Tibial nerve (tissue), 4 donors: ENCODE measurements at places on chromosomes 11 and 22.

GRCh38 chr22:27231266-27231665 lies 570.3 kb downstream of the MN1 start:
- H3K27ac ChIP-seq, result no peak overlapping the region
- no peak for DNase-seq
- H3K4me3 ChIP-seq, result no peak overlapping the region
- H3K4me1 ChIP-seq, result no peaks in the 10 kb centered on the region
- no peaks in the 10 kb centered on the region for H3K27me3 ChIP-seq

DNA sequence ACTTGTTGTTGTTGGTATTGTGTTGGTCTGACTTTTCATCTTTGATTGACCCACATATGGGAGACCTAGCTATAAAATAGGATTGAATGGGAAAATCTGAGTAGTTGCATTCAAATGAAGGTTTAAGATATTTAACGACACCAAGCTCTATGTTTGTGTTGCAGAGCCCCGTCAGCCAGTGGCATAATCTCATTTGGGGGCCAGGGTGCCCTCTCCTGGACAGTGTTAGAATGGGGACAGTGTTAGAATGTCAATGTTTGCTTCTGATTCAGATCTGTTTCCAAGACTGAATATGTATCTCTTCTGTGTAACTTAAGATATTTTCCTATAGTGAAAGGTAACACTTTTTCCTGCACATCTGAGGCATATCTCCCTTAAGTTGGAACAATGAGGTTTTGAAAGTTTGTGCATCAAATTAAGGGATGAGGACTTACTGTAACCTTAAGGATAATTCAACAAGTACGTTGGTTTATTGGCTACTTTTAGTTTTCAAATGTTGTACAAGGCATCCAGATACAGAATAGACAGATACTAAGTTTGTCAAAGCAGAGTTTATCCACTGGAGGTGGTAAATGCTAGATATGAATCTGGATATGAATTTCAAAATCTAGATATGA lies 5.3 kb upstream of the OR52M1 start:
- no peaks in the 10 kb centered on the region for H3K36me3 ChIP-seq
- H3K4me1 ChIP-seq, result no peaks in the 10 kb centered on the region
- DNase-seq, result peak; percentile 26
- no peak overlapping the region for H3K27ac ChIP-seq

DNA sequence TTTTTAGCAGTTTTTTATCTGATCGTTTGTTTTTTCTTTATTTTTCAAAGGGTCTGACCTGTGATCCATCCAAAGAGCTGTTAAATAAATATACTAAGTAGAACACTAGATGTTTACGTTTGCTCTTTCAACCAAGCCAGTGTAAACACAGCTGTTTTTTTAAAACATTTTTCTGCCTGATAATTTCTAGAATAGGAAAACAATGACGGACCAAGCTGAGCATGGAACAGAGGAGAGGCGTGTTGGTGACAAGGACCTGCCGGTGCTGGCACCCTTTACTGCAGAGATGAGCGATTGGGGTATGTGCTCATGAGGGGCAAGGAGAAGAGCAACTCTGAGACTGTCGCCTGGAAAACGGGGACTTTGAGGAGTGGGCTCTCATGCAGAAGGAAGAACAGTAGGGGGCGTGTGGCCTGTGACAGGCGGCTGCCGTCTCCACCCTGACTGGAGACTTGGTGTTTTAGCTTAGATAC lies 28.6 kb upstream of the PANX2 start:
- DNase-seq, result no peak
- no peak overlapping the region for H3K4me3 ChIP-seq
- no peaks in the 10 kb centered on the region for H3K4me1 ChIP-seq
- no peaks in the 10 kb centered on the region for H3K27me3 ChIP-seq

GRCh38 chr11:121356357-121356756 lies 63.8 kb downstream of the SC5D start:
- no peaks in the 10 kb centered on the region for H3K4me1 ChIP-seq
- DNase-seq, result no peak
- no peak overlapping the region for H3K27ac ChIP-seq
- H3K27me3 ChIP-seq, result no peaks in the 10 kb centered on the region
- no peak overlapping the region for H3K4me3 ChIP-seq

DNA sequence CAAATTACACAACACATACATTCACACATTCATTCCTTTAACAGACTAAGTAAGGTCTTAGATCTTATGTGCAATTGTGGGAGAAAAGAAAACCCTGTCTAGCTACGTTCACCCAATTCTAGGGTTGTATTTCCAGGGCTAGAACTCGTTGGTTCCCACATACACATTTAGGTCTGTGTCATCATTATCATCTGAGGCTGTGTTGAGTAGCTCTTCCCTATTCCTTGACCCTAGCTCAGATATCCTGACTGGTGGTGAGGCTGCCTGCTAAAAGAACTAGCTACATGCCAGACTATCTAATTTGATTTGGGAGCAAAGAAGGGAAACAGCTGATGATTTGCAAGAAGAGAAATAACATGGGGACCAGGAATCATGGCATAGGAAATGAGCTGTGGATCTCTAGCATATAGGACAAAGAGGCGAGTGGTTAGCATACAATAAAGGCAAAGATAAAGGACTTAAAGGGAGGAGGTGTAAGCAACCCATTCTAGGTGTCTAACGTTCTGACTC lies 27.5 kb upstream of the OR10G7 start:
- H3K4me1 ChIP-seq, result no peaks in the 10 kb centered on the region
- no peak overlapping the region for H3K4me3 ChIP-seq
- no peak for DNase-seq
- no peak overlapping the region for H3K27ac ChIP-seq

DNA sequence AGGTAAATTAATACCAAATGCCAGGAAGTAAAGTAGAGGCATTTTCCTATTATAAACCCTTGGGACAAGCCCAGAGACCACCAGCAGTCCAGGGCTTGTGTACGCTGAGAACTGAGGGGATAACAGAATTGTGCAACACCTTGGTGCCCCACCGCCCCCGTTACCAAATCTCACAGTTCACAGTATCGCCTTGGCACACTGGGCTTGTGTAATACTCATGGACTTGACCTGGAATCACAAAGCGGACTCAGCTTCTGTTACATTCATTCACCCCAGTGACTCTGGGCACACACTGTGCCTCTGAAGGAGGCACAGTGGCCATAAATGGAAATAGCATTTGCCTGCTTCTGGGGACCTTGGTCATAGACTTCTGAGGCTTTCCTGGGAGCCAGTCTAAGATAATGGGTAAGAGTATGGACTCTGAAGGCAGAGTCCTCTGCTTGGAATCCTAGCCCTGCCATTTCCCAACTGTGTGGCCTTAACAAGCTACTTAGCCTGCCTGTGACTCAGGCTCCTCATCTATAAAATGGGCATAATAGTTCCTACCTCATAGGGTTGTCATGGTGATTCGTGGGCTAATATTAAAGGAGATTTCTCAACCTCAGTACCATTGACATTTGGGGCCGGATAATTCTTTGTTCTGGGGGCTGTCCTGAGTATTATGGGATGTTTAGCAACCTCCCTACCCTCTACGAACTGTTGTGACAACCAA lies 53.7 kb downstream of the TIMP3 start:
- no peak overlapping the region for H3K27ac ChIP-seq
- peaks cover 23% of the 10 kb centered on the region for H3K36me3 ChIP-seq
- H3K27me3 ChIP-seq, result no peaks in the 10 kb centered on the region
- DNase-seq, result no peak

- no peak overlapping the region for H3K27ac ChIP-seq
- H3K27me3 ChIP-seq, result no peaks in the 10 kb centered on the region
- peak overlapping the region; percentile 68 for H3K4me3 ChIP-seq
- peaks cover 68% of the 10 kb centered on the region for H3K4me1 ChIP-seq
These were observed 437 bp downstream of the KIAA0930 start for GRCh38 chr22:45240104-45240809.

DNA sequence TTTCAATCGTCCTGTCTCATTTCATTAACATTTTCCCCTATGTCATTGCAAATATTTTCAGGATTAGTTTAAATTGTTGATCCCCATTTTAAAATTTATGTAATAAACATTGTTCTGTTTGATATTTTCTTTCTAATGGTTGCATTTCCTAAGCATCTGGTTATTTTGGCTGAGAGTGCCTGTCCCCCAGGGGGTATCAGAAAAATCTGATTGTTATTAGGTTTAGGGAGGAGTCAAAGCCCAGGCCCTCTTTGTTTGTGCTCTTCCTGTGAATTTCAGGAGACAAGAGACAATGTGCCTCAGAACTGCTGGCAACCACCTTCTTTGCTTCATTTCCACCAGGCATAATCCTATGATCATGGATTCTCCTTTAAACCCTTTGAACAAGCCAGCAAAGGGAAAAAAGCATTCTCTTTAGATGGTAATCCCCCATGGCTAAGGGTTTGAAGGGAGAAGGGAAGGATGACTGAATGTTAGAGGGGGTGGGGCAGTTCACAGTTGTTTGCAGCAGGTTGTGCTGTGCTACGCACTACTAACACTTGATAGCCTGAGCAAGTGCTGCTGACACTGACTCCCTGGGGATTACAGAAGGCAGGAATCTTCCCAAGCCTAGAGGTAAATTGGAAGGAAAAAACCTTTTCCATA lies 462.4 kb upstream of the LRRC4C start:
- no peaks in the 10 kb centered on the region for H3K4me1 ChIP-seq
- H3K27me3 ChIP-seq, result no peaks in the 10 kb centered on the region
- no peak overlapping the region for H3K4me3 ChIP-seq
- H3K27ac ChIP-seq, result no peak overlapping the region
- no peak for DNase-seq

GRCh38 chr11:89736566-89736965 lies 26.5 kb downstream of the TRIM77 start:
- no peaks in the 10 kb centered on the region for H3K4me1 ChIP-seq
- no peak overlapping the region for H3K27ac ChIP-seq
- no peak overlapping the region for H3K4me3 ChIP-seq
- no peaks in the 10 kb centered on the region for H3K27me3 ChIP-seq
- no peak for DNase-seq

DNA sequence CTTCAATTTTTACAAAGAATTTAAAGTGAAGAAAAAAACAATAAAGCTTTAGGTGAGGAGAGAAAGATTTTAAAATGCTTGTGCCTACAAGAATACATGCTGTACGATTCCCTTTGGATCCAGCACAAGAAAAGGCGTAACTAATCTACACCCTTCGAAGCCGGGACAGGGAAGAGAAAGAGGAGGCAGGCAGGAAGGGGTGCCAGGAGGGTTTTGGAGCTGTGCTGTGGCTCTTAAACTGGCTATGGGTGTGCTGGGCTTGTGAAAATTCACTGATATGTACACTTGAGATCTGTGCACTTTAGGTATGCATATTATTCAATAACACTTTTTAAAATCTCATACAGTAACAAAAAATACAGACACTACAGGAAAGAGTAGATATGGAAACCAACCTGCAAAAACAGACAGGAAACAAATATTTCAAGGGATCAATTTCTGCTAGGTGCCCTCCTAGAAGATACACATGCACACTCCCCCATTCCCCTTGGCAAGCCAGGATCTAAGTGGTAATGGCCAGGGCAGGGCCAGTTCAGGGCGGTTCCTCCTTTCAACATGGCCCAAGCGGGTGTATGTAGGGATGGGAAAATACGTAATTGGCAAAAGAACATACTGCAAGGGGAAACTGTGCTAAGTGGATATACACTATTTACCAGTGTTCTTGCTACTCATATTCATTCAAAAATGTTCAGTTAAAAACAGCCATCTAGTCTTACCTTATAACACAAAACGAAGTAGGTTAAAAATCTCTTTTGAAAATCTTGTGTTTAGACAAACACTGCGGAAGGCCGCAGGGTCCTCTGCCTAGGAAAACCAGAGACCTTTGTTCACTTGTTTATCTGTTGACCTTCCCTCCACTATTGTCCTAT lies 54.2 kb downstream of the PACSIN2 start:
- H3K36me3 ChIP-seq, result no peaks in the 10 kb centered on the region
- peaks cover 58% of the 10 kb centered on the region for H3K4me1 ChIP-seq
- no peaks in the 10 kb centered on the region for H3K27me3 ChIP-seq
- H3K4me3 ChIP-seq, result no peak overlapping the region
- H3K27ac ChIP-seq, result no peak overlapping the region

DNA sequence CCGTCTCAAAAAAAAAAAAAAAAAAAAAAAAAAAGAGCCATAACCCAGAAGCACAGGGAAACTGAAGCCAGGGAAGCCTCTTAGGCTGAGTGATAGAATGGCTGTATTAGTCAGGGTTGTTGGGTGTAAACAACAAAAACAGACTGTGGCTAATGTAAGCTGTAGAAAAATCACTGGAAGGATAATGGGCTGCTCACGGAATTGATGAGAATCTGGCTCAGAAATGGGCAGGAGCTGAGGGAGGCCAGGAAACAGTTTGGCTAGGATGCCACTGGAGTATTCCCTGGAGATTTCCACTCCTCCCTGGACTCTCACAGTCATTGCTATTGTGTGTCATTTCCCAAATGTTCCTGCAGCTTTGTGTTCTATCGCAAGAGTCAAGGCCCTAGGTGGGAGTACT lies 22.4 kb downstream of the SLC22A6 start:
- H3K4me1 ChIP-seq, result no peaks in the 10 kb centered on the region
- H3K27me3 ChIP-seq, result no peaks in the 10 kb centered on the region
- H3K4me3 ChIP-seq, result no peak overlapping the region
- no peak overlapping the region for H3K27ac ChIP-seq

- no peaks in the 10 kb centered on the region for H3K4me1 ChIP-seq
- H3K4me3 ChIP-seq, result no peak overlapping the region
- no peak overlapping the region for H3K27ac ChIP-seq
- H3K36me3 ChIP-seq, result no peaks in the 10 kb centered on the region
- DNase-seq, result no peak
These were observed 111.6 kb downstream of the CEP164 start for GRCh38 chr11:117439256-117439655.

DNA sequence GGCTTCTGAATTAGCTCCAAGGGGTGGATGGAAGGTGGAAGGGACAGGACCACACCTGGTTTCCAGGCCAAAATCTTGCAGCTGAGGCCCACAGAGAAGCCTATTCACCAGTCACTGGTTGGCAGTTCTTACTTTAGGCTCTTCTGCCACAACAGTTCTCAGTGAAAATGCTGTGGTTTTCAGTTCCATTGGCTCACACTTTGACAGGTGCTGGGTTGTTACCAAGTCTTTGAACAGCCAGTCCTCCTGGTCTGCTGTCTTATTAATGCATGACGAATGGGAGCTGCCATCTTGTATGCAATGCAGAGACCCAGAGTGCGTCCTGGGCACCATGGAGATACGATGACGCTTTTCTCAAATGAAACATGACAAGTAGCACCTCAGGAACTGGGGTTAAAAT lies 232.0 kb upstream of the ZBED5 start:
- DNase-seq, result no peak
- H3K4me1 ChIP-seq, result no peaks in the 10 kb centered on the region
- H3K27ac ChIP-seq, result no peak overlapping the region
- H3K27me3 ChIP-seq, result no peaks in the 10 kb centered on the region

GRCh38 chr11:5364214-5364613 lies 12.9 kb downstream of the OR51B6 start:
- H3K27ac ChIP-seq, result no peak overlapping the region
- H3K27me3 ChIP-seq, result no peaks in the 10 kb centered on the region

DNA sequence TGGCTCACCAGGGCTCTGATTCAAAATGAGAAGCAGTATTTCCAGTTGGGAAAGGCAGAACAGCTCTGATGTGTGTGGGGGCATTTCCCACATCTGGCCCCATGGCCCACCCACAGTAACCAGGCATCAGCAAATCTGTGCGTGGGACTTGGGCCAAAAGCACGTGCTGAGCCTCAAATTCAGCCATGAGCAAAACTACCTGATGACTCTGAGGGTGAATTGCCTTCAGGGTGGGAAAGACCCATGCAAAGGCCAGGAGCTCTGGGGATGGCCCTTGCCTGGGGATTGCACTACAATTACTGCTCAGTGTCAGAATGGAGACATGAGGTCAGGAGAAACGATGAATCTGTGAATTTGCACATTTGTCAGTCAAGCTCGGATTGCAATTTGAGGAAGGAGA lies 20.9 kb downstream of the TP53AIP1 start:
- H3K4me3 ChIP-seq, result no peak overlapping the region
- no peak overlapping the region for H3K27ac ChIP-seq
- no peaks in the 10 kb centered on the region for H3K27me3 ChIP-seq
- no peak for DNase-seq
